ENCODE measurements at places on chromosomes 2 and 18.

- no peak for DNase-seq
These were observed 97.1 kb downstream of the LIPG start for GRCh38 chr18:49658823-49659404.

- DNase-seq, result no peak
These were observed 344.5 kb upstream of the TNP1 start for GRCh38 chr2:217204358-217204757.

DNA sequence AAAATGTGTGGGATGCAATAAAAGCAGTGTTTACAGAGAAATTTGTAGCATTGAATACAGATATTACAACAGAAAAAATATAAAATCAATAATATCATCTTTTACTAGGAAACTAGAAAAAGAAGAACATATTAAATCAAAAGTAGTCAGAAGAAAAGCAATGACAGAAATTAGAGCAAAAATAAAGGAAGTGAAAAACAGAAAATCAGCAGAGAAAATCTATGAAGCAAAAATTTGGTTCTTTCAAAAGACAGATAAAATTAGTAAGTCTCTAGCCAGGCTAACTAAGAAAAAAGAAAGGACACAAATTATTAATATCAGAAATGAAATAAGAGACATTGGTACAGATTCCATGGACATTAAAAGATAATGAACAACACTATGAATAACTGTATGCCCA, 212.0 kb upstream of the MGAT5 start:
- no peak for DNase-seq

GRCh38 chr2:54728669-54729120, 5.2 kb downstream of the EML6 start:
- no peak for DNase-seq

- no peak for DNase-seq
These were observed 183.6 kb upstream of the MGAT5 start for GRCh38 chr2:134070281-134070741.

All from activated effector memory CD4-positive, alpha-beta T cell treated with Interleukin-2 at 50 U/mL for 16 hours (primary cell).